ENCODE measurements at places on chromosomes 3 and 15.

DNA sequence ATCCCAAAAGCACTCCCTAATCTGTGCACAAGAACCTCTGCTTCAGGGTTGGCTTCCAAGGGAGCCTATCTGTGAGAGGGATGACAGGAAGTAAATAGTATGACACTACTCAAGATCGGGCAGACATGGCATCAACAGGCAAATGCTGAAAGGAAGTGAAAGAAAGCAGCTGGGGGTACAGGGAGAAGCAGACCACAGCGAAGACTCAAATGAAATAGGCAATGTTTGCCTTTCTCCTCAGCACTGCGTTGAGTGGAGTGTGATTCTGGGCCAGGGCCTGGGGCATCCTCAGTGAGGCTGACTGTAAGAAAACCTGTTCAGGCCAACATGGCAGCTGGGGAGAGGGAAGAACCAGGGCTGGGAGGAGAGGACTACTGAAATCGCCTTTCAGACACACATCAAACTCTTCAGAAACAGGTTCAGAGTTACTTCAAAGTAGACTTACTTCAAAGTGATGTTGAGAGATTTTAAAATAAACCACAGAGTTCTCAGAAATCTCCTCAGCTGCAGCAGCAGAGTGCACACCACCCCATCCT, 96.6 kb downstream of the SLC9A9 start:
- no peak for DNase-seq

- DNase-seq, result no peak
These were observed 101.2 kb upstream of the MEX3B start for GRCh38 chr15:82146990-82147461.

DNA sequence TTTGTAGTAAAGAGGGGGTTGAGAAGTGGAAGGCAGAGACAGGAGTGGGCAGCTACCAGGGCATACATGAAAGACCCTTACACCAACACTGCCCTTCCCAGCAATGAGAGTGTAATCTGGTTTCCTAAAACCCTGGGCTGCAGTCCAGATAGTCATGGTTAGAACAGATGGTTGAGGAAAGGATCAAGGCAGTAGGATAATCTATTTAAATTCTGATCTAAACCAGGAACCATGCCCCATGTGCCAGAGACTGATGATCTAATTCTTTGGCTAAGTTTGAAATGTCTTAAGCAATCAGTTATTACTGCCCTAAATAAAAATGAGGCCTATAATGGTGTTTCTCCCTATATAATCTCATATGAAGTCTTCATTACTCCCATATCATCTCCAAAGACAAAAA, 59.6 kb downstream of the PRTG start:
- peak; percentile 93 for DNase-seq

- no peak for DNase-seq
These were observed 151.9 kb upstream of the CMC1 start for GRCh38 chr3:28089527-28089897.

DNA sequence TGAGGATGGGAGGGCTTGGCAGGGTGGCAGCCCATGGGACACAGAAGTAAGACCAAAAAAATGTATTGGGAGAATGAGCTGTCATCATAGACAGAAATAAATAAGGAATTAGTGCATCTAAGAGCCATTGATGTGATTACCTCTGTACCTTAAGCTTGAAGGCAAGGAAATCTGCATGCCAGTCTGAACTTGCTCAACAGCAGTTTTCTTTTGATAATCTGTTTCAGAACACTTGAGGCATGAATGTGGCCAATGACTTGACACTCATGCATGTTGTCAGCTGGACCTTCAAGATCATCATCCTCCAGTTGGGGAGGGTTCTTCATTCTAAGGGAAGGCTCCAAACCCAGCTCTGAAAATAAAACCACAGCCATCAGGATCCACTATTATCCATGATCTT, 148.5 kb downstream of the DCLK3 start:
- no peak for DNase-seq

GRCh38 chr3:181316482-181316881, 326.9 kb upstream of the DNAJC19 start:
- no peak for DNase-seq
